ENCODE measurements at places on chromosomes 3 and 15. TPM values are rescaled to one million over a fixed set of nuclear protein-coding genes. Genes with fewer than 3 reads are reported as not detected.

DNA sequence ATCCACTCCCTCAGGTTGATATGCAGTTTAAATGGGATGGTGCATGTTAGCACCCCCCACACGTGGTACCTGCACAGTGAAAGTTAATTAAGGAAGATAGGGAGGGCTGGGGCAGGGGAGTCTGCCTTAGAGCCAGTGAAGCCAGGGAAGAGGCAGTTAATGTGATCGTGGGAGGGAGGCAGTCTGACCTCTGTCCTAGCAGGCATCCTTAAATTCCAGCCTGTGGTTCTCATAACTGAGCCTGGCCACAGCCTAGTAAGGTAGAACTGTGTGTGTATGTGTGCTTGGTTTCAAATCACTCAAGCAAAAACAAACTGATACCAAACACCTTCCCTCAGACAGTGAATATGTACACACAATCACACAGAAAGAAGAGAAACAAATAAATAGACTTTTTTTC, 319.1 kb upstream of the TLE3 start:
- DNase-seq: no peak

GRCh38 chr15:93982226-93982727, 249.1 kb upstream of the MCTP2 start:
- DNase-seq: no peak

DNA sequence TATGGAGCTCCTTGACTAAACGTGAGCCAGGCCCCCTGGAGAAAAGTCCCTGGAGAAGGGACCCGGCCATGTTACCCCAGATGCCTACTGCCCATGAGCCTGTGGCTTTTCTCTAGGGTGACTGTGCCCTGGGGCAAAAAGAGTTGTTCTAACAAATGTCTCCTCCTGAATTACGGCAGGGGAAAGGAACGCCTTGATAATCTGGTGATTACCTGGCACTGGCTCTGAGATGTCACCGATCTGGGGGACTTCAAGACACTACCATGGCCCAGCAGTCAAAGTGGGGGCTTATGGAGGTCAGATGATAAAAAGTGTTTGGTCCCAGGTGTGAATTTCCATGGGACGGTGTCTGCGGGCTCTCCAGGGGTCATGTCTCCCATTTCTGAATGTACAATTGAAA, 140.7 kb downstream of the KLF13 start:
- no peak for DNase-seq

DNA sequence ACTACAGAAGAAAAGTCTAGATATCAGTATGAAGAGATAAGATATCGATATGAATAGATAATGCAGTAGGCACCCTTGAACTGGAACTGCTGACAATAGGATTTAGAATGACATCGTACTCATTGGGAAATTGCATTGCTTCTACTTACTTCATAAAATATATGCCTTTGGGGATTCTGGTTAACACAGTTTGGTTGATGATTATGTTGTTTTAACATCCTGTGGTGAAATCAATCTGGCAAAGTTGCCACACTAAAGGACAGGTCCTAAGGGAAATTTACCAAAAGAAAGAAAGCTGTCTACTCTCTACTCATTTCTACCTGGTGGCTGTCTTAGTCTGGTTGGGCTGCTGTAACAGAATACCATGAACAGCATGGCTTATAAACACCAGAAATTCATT, 417.4 kb upstream of the DPH6 start:
- no peak for DNase-seq

DNA sequence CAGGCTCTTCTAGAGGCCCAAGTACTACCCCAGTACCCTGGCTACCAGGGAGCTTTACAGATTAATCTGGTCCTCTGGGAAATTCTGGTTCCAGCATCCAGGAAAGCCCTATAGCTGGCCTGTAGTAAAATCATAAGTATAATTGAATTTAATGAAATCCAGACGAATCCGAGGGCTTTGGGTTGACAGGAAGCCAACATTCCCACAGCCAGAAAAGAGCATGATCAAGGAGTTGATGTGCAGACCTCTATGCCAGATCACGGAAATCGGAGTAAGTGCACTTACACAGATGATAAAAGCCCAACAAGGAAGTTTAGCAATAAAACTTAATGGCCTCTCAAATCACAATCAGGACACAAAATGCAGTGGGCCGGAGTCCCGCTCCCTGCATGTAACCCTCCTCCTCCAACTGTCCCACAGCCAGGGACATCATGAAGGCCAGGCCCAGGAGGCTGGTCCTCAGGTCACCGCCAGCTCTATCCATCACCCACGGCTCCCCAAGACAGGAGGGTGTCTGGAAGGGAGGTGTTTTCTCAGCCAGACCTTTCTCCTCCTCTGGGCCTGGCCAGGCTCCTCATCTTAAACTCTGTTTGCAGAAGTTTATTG, 62.8 kb upstream of the SEC22A start:
- no peak for DNase-seq

- DNase-seq: no peak
Measured at GRCh38 chr15:76932135-76932966, 802 bp downstream of the RCN2 start.

GRCh38 chr15:41655716-41656115, 4.5 kb upstream of the MGA start:
- DNase-seq: no peak

- no peak for DNase-seq
Measured at GRCh38 chr15:91075739-91076138, 24.3 kb upstream of the SV2B start.

DNA sequence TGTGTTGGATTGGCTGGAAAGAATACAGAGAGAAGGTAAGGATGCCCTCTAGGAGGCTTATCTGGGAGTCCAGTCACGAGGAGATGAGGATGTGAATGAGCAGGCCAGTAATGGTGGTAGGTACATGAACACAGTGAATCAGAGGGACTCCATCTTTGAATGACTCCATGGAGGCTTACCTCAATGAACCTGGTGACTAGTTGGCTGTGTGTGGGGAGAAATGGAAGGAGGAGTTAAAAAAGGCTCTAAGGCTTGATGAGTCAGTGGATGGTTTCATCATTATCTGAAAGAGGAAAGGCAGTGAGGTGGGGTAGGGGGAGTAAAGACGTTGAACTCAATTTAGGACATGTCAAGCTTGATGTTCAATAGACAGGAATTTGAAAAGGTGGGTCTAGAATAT, 61.1 kb downstream of the KCNAB1 start:
- DNase-seq: no peak

GRCh38 chr15:73398861-73399260, 30.1 kb upstream of the HCN4 start:
- no peak for DNase-seq

GRCh38 chr3:29004885-29005599, 275.8 kb upstream of the RBMS3 start:
- DNase-seq: no peak

DNA sequence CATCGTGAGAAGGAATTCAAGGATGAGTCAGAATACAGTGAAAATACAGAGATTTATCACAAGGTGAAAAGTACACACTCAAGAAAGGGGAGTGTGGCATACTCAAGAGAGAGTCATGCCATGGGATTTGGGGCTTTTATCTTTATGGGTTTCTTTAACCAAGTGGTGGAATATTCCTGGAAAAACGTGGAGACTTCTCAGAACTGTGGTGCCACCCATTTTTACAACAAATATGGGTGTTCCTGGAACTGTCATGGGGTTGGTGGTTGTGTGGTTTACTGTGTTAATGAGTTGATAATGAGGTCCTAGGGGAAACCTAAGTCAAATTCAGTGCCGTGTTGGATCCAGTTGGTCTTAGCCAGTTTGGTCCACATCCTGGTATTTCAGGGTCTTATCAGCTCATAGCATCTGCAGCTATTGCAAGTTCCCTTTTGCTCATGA, 497.2 kb downstream of the GABRG3 start:
- no peak for DNase-seq

- no peak for DNase-seq
Measured at GRCh38 chr3:178537122-178537705, 978 bp downstream of the KCNMB2 start.

- no peak for DNase-seq
Measured at GRCh38 chr3:124877674-124878073, 9.5 kb downstream of the ITGB5 start.

GRCh38 chr3:146577662-146578061, 27.5 kb downstream of the PLSCR5 start:
- DNase-seq: peak; percentile 43

DNA sequence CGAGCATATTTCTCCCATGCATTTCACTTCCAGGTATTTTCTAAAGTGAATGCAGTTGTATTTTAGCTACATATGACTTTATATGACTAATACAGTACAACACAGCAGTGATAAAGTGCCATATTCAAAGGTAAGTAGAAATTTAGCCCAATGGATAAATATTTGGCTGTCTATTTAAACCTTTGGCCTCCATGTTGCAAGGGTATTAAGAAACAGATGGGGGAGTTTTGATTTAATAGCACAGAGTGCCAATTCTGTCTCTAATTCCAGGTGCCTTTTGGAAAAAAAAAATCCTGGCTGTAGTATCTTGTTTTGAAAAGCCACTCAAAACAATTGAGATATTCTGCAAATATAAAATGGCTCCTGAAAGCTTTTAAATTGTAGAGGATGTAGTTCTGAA, 44.9 kb upstream of the SGO1 start:
- DNase-seq: no peak

DNA sequence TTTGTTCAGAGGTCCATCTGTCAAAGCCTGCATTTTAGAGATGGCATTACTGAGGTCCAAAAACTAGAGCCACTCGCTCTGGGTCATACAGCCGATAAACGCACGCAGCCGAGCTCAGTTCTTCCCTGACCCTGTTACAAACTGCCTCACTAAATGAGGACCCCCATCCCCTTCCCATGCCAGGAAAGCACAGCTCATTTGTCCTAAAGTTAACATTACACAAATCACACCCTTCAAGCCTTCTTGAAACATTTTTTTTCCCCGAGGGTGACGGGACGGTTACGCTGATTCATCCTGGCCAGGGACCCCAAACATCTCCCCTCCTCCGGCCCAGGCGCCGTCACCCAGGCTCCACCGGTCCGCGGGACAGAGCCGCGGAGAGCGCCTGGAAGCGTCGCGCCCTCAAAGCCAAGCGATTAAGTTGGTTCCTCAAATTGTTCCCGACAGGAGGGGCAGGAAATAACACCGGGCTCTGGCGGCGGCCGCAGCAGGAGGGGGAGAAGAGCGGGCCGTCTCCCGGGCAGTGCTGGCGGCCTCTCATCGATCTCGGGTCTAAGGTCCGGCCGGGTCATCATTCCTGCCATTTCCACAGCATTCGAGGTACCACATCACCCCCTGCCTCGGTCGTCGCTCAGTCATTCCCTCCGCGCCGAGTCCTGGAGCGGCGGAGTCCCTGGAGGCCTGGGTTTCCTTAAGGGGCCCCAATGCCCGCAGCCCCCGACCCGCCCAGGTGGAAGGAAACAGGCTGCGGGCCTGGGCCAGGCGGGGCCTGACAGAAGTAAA, 619 bp upstream of the CMTM8 start:
- DNase-seq: no peak

DNA sequence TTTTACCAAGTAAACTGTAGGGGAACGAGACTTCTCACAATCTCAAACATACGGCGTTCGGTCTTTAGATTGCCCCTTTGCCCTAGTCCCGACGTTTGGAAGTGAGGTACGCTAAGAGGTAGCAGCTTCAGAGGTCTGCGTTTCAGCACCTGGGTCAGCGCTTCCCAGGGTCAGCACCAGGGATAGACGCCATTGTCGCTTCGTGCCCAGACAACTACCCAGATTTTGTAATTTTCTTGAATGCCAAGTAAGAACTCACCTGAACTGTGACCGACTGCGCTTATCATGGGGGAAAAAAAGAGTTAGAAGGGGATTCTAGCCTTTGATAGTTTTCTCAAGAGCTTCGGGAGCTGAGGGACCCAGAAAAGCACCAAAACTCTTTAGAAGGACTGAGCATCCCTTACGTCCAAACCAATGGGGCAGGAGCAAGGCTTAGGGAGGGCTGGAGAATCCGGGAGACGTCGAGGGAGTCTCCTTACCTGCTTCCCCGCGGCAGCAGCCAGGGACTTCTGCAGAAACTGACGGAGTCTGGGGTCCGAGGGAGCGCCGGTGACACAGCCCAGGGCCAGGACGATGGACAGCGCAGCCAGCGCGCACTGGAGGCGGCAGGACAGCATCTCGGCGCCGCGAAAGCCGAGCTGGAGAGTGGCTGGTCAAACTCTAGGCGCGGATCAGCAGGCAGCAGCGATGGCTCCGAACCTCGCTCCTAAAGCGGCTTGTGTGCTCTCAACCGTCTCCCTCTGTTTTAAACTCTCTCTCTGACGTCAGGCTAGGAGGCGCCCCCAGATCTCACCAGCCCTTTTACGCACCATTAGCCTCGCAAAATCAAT, at the start of gene SST:
SST (minus strand) TSS at position 720 of the 830 bp plus-strand sequence; CDS start at position 617, 103 bp downstream.
- no peak for DNase-seq

DNA sequence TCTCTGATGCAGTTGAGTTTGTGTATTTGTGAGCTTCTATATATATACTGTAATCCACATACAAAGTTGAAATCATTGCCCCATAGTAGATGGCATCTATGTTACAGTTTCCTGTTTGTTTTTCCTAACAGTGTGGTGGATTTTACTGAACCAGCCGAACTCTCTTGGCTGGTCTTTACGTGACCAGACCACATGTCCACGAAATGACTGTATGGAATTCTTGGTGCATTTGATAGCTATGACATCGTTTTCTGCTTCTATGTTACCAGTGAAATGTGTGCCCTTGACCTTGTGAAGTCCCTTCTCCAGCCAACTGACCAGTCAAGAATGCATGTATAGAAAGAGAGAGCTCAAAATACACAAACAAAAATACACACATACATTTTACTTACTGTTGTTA, 1.8 kb downstream of the KCNMB2 start:
- no peak for DNase-seq

- no peak for DNase-seq
Measured at GRCh38 chr3:98038876-98039275, 3.8 kb upstream of the GABRR3 start.

GRCh38 chr3:179414804-179415203, 36.5 kb downstream of the GNB4 start:
- no peak for DNase-seq

- DNase-seq: no peak
Measured at GRCh38 chr3:16211176-16211904, 36.9 kb downstream of the GALNT15 start.

DNA sequence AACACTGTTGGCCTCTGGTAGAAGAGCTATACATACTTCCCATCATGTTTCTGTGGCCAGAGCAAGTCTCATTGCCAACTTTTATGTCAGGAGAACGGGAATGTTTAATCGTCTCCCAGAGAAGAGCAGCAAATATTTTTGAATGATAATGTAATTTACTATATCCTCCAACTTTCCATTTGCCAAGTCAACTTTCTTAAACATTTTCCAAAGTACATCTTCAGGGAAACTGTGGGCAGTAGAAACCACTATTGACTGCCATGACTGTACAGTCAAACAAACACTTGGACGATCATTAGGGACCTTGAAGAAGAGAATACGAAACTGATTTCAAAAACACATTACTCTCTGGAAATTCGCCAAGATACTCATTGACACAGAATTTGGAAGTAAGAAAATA, 201.5 kb downstream of the GABRB3 start:
- DNase-seq: no peak

- no peak for DNase-seq
Measured at GRCh38 chr3:127819086-127819485, 3.2 kb downstream of the MGLL start.

SSR3 gene
- polyA plus RNA-seq: 328 TPM

HIGD2B gene
- not detected for polyA plus RNA-seq

ANXA2 gene
- 4,537 TPM for polyA plus RNA-seq

PDZRN3 gene
- polyA plus RNA-seq: 22.7 TPM

AADACL2 gene
- polyA plus RNA-seq: not detected

HTR3D gene
- polyA plus RNA-seq: not detected

KBTBD13 gene
- polyA plus RNA-seq: not detected

CLDN16 gene
- polyA plus RNA-seq: 0.04 TPM

FXR1 gene
- polyA plus RNA-seq: 205 TPM
